ENCODE measurements at places on chromosomes 2 and 18.

DNA sequence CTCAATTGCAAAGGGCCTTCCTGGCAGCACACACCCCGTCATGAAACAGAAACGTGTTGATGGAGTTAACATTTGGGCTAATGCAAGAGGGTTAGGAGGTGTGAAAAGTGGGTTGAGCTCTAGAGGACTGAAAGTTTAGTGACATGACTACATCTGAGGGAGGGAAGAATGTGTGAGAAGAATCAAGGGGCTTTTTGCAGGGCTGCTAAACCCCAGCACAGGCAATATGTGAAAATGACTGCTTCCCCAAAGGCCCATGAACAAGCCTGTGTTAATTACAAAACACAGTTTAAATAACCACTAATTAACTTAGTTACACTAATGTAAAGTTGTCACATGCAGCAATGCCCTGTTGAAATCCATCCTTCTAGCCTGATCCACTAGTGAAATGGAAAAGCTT is 63.4 kb upstream of the PEX13 start:
- H3K27me3 ChIP-seq = no peaks in the 10 kb centered on the region
- H3K4me3 ChIP-seq = no peak overlapping the region
- H3K27ac ChIP-seq = no peak overlapping the region

GRCh38 chr2:172439509-172439860 is 12.1 kb downstream of the ITGA6 start:
- H3K4me3 ChIP-seq = no peak overlapping the region
- no peaks in the 10 kb centered on the region for H3K27me3 ChIP-seq
- DNase-seq = no peak
- peaks cover 27% of the 10 kb centered on the region for H3K4me1 ChIP-seq
- no peaks in the 10 kb centered on the region for H3K36me3 ChIP-seq

- peak overlapping the region; percentile 33 for H3K4me3 ChIP-seq
- H3K27ac ChIP-seq = no peak overlapping the region
Observed at GRCh38 chr18:5543036-5543680, 639 bp downstream of the EPB41L3 start.

DNA sequence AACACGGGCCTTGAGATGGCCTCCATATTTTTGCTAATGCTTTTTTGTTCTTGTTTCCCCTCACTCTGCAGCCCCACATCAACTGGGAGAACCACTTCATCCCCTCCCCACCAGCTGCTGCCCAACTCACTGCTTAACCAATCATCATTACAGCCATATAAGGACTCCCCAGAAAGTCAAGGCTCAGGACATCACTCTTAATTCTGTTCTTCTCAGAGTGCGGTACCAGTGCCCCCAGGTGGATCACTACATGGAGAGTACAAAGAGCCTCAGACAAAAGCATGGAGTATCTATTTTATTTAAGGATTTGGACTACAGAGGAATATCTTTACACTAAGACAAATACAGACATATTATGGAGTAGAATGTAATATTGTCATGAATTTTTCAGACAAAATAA is 340.6 kb downstream of the PAX3 start:
- H3K4me1 ChIP-seq = no peaks in the 10 kb centered on the region
- no peak for DNase-seq
- H3K27me3 ChIP-seq = no peaks in the 10 kb centered on the region
- no peak overlapping the region for H3K4me3 ChIP-seq

GRCh38 chr2:137892739-137893138 is 71.5 kb upstream of the HNMT start:
- no peak overlapping the region for H3K4me3 ChIP-seq
- no peaks in the 10 kb centered on the region for H3K4me1 ChIP-seq
- no peaks in the 10 kb centered on the region for H3K27me3 ChIP-seq
- H3K36me3 ChIP-seq = no peaks in the 10 kb centered on the region
